ENCODE measurements at places on chromosomes 5 and 9.

- no peak for DNase-seq
Measured at GRCh38 chr9:113957351-113957750, 81.2 kb downstream of the ZNF618 start.

DNA sequence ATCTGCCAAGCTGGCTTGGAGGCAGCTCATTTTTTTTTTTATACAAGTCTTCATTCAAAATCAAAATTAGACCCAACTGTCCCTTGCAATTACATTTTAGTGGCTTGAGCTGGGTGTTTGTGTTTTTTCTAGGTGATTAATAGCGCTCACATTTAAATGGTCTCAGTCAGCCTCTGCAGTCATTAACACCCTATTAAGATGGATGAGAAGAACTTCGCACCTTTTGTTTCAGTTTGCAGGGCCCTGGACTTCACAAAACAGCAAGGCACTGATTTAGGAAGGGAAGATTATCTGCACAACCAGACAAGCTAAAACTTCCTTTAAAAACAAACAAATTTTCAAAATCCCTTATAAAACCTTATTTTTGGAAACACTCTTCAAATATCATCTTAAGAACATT, 374.8 kb downstream of the EFNA5 start:
- DNase-seq: no peak

GRCh38 chr5:91301106-91301846, 81.8 kb downstream of the ARRDC3 start:
- DNase-seq: no peak

DNA sequence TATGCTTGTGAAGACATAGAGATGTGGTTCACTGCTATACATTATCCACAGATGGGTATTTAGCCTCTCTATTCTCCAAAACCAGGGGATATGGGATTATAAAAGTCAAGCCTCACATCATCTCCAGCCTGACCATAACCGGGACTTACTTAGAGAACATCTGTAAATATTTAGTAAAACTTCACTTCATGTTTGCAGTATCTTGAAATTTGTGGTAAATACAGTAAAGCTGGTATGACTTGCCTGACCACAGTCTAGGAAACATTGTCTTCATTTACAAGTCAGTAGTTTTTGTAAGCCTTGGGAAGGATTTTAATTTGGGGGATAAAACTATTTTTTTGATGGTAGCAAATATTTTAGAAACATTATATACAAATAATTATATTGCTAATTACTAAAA, 64.2 kb downstream of the MAST4 start:
- no peak for DNase-seq

- peak; percentile 3 for DNase-seq
Measured at GRCh38 chr5:162209005-162209605, 141.5 kb downstream of the GABRG2 start.

DNA sequence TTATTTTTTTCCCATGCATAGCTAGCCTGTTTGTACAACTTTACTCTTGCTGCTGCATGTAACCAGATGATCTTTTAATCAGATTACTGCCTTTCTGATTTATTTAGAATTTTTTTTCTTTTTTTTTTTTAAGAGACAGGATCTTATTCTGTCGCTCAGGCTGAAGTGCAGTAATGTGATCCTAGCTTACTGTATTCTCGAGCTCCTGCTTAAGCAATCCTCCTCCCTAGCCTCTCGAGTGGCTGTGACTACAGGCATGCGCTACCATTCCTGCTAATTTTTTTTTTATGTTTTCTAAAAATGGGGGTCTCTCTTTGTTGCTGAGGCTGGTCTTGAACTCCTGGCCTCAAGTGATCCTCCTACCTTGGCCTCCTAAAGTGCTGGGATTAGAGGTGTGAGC, 9.6 kb downstream of the DCP2 start:
- DNase-seq: no peak

GRCh38 chr9:114016629-114017423, 61.3 kb downstream of the AMBP start:
- DNase-seq: no peak

DNA sequence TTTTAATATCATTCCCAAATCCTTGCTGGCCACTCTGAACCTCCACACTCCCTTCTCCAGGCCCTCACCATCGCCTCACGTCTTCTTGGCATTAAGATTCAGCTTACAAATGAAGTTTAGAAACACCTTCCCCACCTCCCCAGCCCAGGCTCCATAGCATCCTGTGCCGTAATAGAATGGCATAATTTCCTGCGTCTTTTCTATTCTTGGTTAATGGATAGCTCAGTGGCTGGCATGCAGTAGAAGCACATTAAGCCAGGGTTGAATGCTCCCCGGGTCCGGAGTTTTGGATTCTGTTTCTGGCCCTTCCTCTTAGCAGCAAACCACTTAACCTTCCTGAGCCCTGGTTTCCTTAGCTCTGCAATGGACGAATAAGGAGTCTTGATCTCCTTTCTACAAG, 13.8 kb downstream of the WWC1 start:
- DNase-seq: no peak

DNA sequence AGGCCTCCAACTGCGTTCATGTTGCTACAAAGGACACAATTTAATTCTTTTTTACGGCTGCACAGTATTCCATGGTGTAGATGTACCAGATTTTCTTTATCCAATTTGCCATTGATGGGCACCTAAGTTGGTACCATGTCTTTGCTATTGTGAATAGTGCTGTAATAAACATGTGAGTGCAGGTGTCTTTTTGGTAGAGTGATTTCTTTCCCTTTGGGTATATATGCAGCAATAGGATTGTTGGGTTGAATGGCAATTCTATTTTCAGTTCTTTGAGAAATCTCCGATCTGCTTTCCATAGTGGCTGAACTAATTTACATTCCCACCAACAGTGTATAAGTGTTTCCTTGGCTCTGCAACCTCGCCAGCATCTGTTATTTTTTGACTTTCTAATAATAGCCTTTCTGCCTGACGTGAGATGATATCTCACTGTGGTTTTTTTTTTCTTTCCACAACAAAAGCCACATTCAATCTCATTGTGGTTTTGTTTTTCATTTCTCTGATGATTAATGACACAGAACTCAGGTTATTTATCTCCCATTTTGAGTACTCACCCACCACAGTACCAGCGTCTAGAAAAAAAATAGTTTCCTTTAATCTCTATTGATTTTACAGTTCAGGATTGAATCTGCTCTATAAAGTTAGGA, 21.9 kb downstream of the ARRDC3 start:
- DNase-seq: no peak

DNA sequence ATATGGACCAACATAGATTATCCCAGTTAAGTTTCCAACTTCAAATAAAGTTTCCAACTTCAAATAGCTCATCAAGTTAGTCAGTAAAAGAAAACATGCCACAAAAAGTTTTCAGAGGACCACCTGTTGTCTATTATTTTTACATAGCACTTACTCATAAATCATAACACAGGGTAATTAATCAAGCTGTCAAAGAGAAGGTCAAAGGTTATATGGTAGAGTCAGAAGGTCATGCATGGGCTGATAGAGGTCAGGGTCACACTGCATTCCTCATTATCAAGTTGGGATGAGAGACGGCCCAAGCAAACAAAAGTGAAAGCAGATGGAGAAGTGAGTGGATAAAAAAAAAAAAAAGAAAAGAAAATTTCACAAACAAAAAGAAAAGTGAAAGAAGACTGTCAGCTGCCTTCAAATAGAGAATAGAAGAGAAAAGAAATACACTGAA, 145.5 kb upstream of the POU5F2 start:
- no peak for DNase-seq

GRCh38 chr5:89904442-89904841, 505.1 kb downstream of the CETN3 start:
- no peak for DNase-seq

DNA sequence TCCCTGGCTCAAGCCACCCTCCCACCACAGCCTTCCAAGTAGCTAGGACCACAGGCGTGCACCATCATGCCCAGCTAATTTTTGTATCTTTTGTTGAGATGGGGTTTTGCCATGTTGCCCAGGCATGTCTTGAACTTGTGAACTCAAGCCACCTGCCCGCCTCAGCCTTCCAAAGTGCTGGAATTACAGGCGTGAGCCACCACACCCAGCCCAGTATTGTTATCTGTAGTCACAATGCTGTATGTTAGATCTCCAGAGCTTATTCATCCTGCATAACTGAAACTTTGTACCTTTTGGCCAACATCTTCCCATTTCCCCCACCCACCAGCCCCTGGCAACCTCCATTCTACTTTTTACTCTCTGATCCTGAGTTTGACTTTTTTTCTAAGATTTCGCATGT, 37.5 kb downstream of the CREBRF start:
- no peak for DNase-seq

DNA sequence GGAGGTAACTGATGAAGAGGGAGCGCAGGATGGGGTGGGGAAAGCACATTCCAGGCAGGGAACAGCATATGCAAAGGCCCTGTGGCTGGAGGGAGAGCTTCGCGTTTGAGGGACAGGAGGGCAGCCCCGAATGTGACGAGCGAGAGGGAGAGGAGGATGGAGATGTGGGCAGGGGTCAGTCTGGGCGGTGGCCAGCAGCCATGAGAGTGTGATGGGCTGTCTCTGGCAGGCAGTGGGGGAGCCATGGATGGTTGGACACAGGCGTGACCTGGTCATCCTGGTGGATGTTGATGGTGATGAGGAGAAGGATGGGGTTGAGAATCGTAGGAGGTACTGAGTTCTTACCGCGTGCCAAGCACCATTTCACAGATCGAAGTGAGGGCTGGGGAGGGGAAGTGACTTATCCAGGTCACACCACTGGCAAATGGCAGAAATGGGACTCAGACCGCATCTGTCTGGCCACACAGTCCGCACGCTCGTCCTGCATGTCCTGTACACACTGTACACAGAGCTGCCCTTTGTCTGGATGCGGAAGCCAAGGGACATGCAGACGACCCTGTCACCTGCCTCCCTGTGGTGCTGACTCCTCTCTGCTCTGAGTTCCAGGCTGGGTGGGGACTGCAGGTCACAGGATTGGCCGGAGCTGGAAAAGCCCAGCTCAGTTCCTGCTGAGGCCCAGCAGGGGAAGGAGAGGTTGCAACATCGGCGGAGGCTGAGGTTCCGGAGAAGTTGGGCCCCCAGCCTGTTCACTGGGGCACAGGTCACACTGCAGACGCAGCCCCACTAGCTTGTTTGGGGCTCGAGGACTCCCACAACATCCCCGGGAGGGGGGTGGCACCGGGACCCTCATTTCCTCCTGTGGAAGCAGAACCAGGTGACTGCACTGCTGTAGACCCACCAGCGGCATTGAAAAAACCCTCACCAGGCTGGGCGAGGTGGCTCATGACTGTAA, 165.6 kb upstream of the IER5L start:
- no peak for DNase-seq

Measured in NCI-H524 treated with DMSO at 0.1 percent for 48 hours (cell line).